Ureter (tissue), 1 donor: ENCODE measurements at places on chromosomes 2 and 18. TPM values are rescaled to one million over a fixed set of nuclear protein-coding genes. Genes with fewer than 3 reads are reported as not detected.

DNA sequence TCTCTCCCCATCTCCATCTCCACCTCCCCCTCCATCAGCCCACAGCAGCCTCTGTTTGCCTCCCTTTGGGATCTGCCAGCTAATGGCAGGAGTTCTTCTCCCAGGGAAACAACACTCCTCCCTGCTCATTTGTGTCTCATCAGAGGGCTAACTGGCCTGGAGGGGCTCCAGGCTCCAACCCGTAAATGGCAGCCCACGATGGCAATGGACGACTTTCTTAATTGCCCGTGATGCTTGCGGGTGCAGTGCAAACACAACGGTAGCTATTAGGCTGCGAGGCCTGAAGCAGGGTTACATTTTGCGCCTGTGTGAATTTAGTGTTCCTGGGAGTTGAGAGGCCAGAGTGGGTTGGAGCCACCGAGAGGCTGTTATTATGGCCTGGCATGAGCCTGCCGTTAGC is 285.1 kb downstream of the TNS1 start:
- DNase-seq, result no peak

DNA sequence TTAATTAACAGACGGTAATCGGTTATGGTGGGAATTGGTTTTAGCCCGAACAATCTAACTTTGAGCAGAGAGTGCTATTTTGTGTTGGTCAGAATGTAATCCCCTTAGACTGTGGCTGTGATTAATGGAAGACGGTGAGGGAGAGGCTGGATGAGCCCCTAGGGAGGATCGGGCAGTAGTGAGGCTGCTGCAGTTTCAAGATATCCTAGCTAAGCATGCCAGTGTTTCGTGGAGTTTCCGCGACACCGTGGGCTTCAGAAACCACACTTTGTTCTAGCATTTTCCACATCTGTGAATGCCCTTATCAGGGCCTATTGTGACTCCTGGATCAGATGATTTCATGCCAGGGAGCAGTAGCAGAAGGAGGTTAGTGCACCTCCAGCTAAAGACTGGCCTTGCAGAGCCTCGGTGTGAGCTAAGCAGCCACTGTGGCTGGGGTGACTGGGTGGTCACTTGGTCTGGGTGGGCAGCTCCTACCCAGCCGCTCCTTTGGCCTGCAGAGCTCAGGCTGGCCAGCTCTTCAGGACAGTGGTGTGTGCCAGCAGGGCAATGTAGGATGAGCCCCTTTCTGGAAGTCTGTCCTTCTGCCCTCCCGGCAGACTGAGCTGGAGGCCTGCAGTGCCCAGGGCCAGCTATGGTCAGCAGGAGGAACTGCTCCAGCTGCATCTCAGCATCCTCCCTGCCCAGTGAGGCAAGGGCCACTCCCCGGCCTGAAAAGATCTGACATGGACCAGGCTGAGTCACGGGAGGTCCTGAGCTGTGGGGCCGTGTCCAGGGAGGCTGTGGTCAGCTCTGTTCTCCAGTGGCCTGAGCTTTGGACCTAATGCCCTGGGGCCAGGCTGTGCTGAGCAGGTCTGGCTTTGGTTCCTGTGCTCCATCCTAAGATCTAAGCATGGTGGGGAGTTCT is 142.6 kb upstream of the GPC1 start:
- no peak for DNase-seq

DNA sequence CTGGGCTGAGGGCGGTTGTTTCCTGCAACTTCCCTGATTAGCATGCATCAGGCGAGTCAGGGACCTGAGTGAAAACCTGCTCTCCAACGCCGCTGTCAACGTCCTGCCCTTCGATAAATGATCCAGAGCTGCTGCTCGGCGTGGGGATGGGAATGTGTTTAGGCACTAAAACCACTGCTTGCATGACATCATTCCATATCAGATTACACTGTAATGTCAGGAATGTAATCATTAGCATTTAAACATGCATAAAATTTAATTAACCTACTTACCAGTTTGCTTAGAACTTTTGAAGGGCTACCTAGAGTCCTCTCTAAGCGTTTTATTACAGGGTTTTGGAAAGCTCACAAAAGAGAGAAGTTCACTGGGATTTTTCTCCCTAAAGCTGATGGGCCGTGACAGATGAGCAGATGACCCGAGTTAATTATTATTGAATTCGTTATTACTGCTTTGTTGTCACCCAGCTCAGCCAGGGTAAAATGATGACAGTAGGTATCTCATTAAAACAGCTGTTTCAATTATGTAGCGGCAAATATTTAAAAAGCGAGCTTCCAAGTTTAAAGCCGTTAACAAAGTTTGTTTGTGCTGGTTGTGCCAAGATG is 685.6 kb upstream of the SALL3 start:
- DNase-seq, result no peak

DNA sequence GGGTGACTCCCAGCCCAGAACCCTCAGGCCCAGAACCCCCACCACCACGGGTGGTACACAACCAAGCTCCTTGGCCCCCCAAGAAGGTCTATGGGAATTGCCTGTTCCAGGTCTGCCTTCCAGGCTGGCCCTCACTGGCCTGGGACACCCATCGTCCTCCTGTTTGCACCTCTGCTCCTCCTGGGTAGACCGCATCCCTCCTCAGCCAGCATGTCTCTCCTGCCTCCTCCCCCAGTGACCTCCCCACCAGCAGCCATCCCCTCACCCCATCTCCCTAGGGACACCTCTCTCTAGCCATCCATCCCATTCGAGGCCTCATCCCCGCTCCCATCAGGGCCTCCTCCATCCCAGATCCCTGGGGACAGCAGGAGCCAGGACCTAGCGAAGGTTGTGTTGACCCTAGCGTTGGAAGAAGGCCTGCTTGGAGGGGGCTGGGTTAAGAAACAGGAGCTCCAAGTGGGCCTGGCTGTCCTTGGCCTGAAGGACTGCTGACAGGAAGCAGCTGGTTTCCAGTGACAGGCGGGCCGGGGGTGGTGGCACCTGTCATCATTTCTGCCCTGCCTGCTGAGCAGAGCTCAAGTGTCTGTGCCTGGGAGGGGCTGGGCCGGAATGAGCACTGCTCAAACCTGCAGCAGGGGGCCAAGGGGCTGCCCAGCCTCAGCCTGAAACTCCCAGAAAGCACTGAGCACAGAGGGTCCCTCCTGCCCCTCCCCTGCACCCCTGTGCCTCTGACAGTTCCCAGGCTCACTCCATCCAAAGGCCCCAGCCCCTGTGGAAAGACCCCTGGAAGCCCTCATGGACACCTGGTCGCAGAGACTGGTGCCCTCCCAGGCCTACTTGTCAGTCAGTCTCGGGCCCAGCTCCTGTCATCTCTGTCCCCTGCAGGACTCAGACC is 96.0 kb upstream of the OTOS start:
- peak; percentile 43 for DNase-seq

LRRC30 gene
- total RNA-seq, result not detected

GRCh38 chr2:25168256-25169072 is at the start of gene POMC:
Gene POMC (minus strand): TSS chr2:25168580. CDS start chr2:25164772, 3,808 bp downstream.
- DNase-seq, result no peak

SLC9A4 gene
- total RNA-seq, result 23.5 TPM

GRCh38 chr2:132923787-132924186 is 253.8 kb upstream of the LYPD1 start:
- DNase-seq, result no peak
